Naive thymus-derived CD4-positive, alpha-beta T cell (primary cell): ENCODE measurements at places on chromosomes 12 and 14.

DNA sequence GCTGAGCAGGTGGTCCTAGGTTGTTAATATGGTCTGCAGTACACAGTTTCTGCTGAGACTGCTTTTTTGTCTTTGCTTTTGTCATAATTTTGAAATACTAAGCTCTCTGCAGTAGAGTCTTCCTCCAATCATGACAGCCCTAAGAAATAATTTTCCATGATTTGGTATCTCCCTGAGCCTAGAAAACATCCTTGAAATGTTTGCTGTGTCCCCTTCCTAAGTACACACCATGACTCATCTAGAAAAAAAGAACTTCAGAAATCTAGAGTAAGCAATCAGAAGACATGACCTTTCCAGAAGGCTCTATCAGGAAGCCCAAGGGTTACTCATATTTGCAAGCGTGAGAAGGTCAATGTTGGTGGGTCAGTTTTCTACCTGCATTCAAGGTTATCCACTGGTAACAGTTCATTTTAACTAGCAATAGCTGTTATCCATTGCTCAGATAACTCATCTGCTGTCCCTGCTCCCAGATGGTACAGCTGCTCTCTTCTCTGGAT is 16.4 kb downstream of the DAD1 start:
- no peak for DNase-seq

DNA sequence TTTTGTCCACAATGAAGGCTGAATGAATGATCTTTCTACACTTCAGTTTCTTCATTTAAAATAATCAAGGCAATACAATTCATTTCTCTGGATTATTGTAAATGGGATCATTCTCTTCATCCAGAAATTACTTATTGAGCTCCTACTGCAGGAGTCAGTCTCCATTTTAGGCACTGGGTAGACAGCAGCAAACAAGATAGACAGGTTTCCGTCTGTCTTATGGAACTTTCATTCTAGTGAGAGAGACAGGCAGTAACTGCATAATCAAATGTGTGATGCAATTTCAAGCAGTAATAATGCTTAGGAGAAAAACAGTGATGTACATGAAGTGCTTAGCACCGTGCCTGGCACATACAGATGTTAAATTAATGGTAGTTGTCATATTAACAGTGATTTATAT is 118.9 kb downstream of the SUDS3 start:
- DNase-seq, result no peak

DNA sequence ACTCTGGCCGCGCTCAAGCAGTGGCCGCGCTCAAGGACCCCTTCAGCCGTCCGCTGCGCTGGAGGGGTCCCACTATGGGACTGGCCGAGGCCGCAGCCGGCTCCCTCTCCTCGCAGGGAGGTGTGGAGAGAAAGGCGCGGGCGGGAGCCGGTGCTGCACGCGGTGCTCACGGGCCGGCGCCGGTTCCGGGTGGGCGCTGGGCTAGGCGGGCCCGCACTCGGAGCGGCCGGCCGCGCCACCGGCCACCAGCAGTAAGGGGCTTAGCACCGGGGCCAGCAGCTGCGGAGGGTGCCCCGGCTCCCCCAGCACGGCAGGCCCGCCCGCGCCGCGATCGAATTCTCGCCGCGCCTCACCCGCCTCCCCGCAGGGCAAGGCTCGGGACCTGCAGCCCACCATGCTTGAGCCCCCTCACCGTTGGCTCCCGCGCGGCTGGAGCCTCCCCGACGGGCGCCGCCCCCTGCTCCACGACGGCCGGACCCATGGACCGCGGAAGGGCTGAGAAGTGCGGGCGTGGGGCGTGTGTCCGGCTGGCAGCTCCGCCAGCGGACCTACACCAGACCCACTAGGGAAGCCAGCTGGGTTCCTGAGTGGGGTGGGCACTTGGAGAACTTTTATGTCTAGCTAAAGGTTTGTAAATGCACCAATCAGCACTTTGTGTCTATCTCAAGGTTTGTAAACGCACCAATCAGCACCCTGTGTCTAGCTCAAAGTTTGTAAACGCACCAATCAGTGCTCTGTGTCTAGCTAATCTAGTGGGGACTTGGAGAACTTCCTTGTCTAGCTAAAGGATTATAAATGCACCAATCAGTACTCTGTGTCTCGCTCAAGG is 49.5 kb downstream of the KLHL28 start:
- DNase-seq, result no peak

- peak; percentile 84 for DNase-seq
Measured at GRCh38 chr14:66507722-66508546, at the start of gene GPHN. GPHN (plus strand) TSS chr14:66508147.

DNA sequence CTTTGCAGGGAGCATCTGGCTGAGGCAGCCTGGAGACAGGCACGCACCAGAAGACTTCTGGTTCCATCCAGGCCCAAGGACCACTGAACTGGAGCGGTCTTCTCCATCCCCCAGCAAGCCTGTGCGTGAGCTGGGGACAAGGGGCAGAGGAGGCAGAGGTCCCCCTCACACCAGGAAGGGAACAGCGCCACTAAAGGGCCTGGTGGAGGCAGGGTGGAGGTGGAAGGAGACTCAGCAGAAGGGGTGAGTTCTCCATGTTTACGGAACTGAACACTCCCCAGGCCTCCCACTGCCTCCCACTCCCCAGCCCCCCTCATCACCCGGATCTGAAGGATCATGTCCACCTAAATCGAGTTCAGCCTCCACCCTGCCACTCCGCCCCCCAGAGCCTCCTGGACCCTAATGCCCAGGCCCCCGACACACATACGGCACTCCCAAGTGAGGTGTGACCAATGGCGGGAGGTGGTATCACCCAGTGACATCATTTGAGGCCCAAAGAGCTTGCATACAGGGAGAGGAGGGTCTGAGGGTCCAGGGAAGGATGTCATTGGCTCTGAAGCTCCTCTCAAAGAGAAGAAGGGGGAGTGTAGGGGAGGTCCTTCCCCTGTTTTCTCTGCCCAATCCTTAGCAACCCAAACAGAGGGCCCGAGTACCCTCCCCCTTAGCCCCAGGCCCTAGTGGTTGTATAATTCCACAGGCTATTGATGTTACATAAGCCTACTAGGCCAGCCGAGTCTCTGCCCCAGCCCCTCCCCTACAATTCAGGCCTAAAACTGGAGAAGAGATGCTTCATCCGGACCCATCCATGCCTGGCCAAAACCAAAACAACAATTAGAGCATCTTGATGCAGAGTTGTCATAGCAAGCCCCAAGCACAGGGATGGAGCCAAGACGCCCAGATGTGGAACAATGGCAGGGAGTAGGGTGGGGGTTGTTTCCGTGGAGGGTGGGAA is 1.0 kb downstream of the FAIM2 start:
- DNase-seq, result no peak

GRCh38 chr12:48336061-48336460 is 14.7 kb downstream of the ZNF641 start:
- no peak for DNase-seq

DNA sequence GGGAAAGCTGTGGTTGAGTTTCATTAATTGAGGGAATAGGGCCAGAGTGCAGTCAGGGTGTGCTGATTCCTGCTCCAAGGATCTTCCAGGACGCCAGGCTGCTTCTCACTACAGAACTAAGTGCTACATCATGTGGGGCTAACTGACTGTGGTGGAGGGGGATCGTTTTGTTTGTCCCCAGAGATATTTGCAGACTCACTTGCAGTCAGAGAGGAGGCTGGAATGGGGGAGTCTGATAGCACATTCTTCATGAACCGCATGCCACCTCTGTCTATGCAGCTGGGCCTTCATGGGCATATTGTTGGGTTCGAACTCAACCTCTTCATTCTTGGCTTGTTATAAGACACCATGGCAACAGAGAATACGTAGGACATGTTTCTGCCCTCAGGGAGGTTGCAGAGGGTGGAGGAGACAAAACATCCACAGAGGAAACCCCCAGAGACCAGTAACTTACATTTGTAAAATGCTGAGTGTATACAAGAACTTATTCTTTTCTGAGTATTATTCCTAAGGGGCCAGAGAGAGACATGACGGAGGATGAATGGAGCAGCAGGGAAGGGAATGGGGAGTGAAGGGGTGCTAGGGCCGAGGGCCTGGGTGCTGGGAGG is 13.0 kb downstream of the KRT7 start:
- DNase-seq, result no peak

- no peak for DNase-seq
Measured at GRCh38 chr14:89165189-89166181, 251.5 kb downstream of the FOXN3 start.

DNA sequence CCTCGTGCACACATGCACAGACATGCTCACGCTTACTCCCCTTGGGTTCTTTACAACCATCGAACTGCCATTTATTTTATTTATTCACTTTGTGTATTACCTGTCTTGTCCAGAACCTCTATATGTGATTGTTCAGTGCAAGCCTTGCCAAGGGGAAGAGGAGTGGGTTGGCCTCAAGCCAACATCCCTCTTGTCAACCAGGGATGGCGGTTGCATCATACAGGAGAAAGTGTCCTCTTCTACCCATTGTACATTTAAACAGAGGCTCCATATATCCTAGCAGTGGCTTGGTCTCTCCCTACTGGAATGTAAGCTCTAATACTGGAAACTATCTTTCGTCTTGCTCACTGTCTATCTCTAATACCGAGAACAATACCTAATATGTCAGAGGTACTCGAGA is 108.4 kb downstream of the C12orf42 start:
- DNase-seq, result no peak

- no peak for DNase-seq
Measured at GRCh38 chr12:53200107-53200457, 7.0 kb downstream of the ITGB7 start.
